ENCODE measurements at places on chromosomes 5 and 9. TPM values are rescaled to one million over a fixed set of nuclear protein-coding genes. Genes with fewer than 3 reads are reported as not detected.
A peak's percentile ranks its signal among the peaks of the same experiment; 100 is the strongest.

IFNA13 gene
- not detected for polyA plus RNA-seq

MVB12B gene
- 3.7 TPM for polyA plus RNA-seq

RELL2 gene
- polyA plus RNA-seq = 5.4 TPM

INSL4 gene
- polyA plus RNA-seq = not detected

MARVELD2 gene
- 0.20 TPM for polyA plus RNA-seq

BTNL9 gene
- polyA plus RNA-seq = not detected

ETF1 gene
- polyA plus RNA-seq = 45.2 TPM

CDX1 gene
- polyA plus RNA-seq = not detected

PCDHA11 gene
- not detected for polyA plus RNA-seq

ACTBL2 gene
- polyA plus RNA-seq = not detected

SLC46A2 gene
- polyA plus RNA-seq = not detected

GRCh38 chr5:141533897-141534296, 45.0 kb downstream of the PCDHGC5 start:
- DNase-seq = no peak

DNA sequence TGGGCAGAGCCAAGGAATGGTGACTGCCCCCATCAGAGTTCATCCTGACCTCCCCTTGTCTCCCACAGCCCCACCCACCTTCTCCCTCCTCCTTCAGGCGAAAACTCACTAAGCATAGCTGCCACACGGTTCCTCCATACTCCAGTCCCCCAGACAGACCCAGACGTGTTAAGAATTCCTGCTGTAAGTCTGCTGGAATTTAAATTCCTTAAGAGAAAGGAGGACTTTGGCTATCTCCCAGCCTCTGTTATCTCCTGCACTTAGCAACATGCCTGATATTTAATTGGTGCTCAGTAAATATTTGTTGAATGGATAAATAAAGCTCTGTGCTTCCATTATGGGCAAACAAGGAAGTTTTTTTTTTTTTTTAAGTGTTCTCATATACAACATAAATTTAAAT, 213.7 kb downstream of the RFK start:
- no peak for DNase-seq

DNA sequence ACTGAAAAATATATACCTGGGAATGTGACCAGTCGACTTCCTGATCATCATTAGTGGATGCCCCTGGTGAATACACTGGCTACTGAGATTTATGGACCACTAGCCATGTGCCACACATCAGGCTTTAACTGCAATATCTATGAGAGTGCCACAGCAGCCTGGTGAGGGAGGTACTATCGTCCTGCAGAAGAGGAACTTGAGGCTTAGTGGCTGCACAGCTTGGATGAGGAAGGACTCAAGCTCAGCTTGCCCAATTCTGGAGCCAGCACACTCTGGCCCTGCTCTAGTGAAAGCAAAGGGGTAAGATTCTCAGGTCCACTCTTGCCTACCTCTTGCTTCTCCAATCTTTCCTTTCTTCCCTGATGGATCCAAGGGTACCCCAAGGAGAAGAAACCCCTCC, 129.3 kb downstream of the ENTREP1 start:
- no peak for DNase-seq

DNA sequence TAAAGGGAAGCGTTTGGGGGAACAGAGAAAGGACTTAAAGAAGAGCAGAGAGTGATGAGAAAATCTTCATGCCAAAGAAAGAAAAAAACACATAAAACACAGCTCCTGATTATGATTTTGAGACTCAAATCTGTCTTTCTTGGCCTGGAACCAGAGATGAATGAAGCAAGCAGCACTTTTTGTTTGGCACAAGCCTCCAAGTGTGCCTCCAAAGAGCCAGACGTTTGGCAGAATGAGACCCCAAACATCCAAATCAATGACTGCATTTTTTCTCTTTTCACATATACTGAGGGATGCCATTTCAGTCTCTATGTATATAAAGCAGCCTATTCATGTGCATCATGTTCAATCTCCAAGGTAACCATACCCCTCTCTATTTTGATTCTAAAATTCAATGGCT, 424.2 kb downstream of the TUSC1 start:
- DNase-seq = no peak

GRCh38 chr5:14627270-14627669, 37.2 kb upstream of the OTULIN start:
- no peak for DNase-seq

GRCh38 chr9:129910628-129911567, 75.6 kb downstream of the USP20 start:
- DNase-seq = no peak

GRCh38 chr5:92633875-92634487, 947.0 kb downstream of the NR2F1-AS1 start:
- no peak for DNase-seq

GRCh38 chr9:89400403-89401116, 82.3 kb downstream of the SECISBP2 start:
- no peak for DNase-seq

- DNase-seq = no peak
Measured at GRCh38 chr9:96554326-96554725, 65.3 kb downstream of the CDC14B start.

DNA sequence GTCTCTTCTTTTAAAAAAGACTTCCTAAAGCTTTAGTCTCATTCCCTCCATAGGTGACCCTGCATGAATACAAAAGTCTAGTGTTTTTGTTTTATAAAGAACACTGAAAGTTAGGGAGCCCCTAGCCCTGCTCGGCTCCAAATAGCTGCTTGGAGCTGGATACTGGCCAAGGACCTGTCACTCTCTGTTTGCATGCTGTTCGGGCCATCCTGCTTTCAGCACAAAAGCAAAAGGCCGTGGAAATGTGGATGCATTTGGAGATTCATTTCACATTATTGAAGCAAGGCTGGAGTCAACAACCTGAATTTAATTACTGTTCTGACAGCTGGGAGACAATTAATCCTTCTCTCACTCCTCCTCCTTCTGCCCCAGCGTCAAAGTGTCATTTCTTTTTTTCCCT, 151.7 kb upstream of the NMUR2 start:
- no peak for DNase-seq

DNA sequence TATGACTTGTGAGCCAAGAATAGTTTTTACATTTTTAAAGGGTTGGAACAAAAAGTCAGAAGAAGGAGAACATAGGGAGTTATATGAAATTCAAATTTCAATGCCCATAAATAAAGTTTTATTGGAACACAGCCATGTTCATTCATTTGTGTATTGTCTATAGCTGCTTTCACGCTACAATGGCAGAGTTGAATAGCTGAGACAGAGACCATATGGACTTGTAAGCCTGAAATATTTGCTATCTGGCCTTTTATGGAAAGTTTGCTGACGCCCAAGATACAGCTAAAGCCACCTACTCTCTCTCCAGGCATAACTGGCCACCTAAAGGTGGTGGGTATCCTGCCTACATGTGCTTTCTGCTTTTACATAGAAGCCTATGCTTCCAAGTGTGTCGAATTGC, 10.9 kb downstream of the DAB2IP start:
- no peak for DNase-seq

- no peak for DNase-seq
Measured at GRCh38 chr9:95689669-95690068, 172.9 kb upstream of the PTCH1 start.

DNA sequence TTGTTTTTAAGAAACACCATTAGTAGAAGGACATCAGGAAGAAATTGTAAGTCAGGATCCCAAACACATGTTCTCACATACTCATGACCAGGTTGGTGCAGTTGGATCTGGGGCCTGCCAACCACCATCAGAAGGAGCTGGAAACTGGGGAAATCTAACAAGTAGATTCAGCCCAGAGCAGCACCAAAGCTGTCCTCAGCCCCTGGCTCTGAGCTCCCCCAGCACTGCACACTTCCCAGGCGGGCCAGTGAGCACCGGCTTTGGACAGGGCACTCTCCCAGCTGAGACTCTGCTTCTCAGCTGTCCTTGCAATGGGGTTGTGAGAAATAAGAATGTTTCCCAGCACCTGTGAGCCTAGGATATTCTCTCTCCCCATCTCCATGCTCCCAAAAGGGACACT, 162.5 kb downstream of the PAX5 start:
- DNase-seq = no peak

GRCh38 chr5:42691413-42691937, 65.1 kb upstream of the CCDC152 start:
- no peak for DNase-seq

- no peak for DNase-seq
Measured at GRCh38 chr9:93597142-93597706, 20.8 kb downstream of the PHF2 start.

GRCh38 chr9:122252796-122253195, 11.8 kb downstream of the RBM18 start:
- no peak for DNase-seq

- peak; percentile 91 for DNase-seq
Measured at GRCh38 chr5:151078490-151079262, 2.2 kb downstream of the TNIP1 start.

DNA sequence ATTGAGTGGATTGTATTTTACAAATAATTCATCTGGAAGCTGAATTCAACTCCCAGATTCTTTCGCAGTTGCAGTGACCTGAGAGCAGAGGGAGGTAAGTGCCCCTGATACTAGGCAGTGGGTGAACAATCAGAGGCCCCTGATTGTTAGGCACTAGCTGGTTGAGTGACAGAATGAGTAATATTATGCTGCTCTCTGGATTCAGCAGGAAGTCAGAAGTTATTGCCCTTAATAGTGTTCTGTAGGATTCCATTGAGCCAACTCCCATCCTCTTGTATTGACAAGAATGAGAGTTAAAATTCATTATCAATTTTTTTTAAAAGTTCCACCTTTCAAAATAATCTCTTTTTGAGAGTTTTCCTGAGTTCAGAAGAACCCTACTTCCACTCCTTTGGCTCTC, 301.2 kb downstream of the DTWD2 start:
- no peak for DNase-seq

DNA sequence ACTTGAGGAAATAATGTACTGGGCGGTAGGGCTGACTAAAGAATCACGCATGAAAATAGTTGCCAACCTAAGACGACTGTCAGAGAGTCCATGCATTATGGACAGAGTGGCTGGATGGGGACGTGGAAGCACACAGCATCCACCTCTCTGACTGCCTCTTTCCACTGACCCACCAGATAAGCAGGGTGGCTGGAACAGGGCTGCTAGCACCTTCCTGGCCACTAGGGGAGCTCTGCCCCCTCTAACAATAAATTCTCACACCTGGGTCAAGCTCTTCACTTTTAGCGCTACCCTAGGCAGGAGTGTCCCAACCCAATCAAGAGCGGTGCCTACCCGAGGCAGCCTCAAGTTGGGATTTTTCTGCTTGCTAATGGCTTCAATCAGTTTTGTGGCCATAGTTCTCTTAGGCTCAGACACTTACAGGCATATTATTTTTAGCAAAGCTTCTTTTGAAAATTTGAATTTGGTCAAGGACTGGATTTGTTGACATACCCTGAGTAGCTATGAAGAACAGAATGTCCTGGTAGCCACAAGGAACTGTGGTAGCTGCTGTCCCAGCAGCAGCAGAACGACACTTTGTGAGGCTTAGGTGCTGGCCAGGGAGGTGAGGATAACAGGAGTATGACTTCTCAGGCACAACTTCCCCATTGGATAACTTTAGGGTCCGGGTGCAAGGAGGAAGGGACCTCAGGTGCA, 6.9 kb upstream of the TPM2 start:
- DNase-seq = peak; percentile 53

GRCh38 chr9:36603006-36603405, 30.3 kb downstream of the MELK start:
- DNase-seq = no peak

DNA sequence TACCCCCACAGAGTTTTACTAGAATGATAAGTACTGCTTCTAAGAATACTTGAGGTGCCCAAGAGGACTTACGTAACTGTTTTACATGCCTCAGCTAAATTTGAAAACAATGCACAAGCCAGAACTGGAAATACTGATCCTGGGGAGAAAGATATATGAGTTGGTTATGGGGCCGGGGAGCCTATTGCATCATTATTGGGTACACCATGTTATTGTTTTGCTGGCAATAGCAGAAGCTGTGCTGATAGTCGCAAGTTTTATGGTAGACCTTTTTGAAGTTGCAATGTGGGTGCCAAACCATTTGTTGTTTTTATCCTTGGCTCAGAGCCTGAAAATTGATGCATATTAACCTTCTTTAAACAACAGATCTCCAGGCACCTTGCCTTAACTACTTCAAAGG, 108.4 kb upstream of the DHFR start:
- DNase-seq = no peak

DNA sequence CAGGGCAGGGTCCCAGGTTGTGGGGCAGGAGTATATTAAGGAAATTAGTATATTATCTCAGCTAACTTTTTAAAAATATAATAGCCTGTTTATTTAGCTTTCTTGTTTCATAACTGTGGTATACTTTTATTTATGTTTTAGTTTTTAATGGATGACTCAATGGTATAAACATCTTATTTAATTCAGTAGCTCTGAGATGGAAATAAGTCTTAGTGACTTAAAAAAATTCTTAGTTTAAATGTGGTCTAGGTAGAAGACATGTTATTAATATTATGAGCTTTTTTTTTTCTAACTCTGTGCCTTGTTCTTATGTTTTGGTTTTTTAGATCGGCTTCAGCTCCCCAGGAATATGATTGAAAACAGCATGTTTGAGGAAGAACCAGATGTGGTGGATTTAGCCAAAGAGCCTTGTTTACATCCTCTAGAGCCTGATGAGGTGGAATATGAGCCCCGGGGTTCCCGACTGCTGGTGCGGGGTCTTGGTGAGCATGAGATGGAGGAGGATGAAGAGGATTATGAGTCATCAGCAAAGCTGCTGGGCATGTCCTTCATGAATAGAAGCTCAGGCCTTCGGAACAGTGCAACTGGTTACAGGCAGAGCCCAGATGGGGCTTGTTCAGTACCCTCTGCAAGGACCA, 43.1 kb downstream of the LNPEP start:
- DNase-seq = no peak

DNA sequence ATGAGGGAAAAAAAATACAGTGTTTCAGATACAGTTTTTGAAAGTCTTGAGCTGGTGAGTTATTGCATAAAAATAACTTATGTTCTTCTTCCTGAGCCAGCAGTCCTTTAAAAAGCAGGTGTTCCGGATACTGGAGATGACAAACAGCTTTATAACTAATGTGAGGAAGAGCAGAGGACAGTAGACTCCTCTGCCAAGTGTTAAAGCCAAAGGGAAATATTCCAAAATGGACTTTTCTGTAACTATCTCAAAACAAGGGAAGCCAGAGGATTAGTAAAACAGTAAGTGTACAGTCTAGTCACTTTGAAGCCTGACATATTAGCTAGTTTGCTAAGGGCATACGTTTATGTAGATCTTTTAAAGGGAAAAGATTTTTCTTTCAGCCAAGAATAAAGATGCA, 11.0 kb upstream of the SNCAIP start:
- DNase-seq = no peak

DNA sequence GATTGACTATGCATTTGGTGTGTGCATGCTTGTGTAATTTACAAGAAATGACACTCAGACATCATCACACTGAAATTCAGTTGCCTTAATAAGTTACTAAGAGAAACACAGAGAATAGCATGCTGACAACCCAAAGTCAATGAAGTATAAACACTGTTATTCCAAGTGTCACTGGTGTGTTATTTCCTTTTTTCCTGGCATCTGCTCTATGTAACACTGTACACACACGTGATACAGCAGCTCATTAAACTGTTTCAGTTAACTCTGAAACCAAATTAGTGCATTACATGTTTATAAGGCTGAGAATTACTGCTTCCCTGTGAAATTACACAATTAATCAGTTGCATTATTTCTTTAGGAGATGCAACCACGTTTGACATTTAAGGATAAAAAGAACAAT, 252.7 kb downstream of the EFNA5 start:
- DNase-seq = no peak

- no peak for DNase-seq
Measured at GRCh38 chr5:135054546-135054945, 20.5 kb upstream of the PITX1 start.

Measured in CD4-positive, alpha-beta memory T cell (primary cell).